ENCODE measurements at places on chromosomes 1 and 21.

DNA sequence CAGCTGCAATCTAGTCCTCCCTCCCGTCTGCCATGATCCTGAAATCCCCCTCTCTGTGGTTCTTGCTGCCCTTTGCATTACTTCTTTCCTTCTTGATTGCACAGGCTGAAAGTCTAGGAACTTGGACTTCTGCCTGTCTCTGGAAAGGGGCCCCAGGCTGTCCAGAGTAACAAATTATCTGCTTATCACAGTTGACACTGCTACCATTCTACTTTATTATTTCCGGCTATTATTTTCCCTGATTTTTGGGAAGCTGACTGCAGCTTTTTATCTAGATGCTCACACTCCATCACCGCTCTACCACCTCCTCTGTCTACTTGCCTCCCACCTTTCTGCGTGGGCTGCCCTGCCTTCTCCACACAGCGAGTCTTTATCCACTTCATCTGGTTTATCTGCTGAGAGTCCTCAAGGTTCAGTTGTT is 202.1 kb upstream of the PLXNA2 start:
- DNase-seq, result no peak

- no peak for DNase-seq
These were observed 156.0 kb downstream of the PDE4B start for GRCh38 chr1:65948609-65949229.

GRCh38 chr1:14678011-14678638 is 79.6 kb downstream of the KAZN start:
- no peak for DNase-seq

DNA sequence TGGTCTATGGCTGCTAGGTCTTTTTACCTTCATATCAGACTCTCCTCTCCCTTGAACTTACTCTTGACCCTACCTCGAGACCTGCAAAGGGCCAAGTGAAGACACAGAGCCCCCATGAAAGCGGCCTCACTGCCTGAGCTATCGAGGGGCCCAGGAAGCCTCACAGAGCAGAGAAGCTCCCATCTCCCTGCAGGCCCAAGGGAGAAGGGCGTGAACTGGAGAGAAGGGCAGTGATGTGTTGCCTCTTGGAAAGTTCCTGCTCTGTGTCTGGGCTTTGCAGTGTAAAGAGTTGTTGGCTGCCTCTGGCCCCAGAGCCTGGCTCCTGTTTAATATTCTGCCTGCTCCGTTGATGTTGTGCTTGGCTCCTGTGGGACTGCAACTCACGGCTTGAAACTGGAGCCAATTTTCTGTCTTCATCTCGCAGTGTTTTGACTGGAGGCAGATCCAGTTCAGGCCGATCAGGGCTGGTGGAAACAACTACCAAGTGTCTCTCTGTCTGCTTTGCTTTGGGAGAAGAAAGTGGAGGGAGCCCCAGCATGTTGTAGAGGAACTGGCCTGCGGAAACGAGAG is 4.3 kb downstream of the SERTAD4 start:
- DNase-seq, result no peak

- DNase-seq, result no peak
These were observed 2.3 kb downstream of the ACTL8 start for GRCh38 chr1:17757426-17757825.

DNA sequence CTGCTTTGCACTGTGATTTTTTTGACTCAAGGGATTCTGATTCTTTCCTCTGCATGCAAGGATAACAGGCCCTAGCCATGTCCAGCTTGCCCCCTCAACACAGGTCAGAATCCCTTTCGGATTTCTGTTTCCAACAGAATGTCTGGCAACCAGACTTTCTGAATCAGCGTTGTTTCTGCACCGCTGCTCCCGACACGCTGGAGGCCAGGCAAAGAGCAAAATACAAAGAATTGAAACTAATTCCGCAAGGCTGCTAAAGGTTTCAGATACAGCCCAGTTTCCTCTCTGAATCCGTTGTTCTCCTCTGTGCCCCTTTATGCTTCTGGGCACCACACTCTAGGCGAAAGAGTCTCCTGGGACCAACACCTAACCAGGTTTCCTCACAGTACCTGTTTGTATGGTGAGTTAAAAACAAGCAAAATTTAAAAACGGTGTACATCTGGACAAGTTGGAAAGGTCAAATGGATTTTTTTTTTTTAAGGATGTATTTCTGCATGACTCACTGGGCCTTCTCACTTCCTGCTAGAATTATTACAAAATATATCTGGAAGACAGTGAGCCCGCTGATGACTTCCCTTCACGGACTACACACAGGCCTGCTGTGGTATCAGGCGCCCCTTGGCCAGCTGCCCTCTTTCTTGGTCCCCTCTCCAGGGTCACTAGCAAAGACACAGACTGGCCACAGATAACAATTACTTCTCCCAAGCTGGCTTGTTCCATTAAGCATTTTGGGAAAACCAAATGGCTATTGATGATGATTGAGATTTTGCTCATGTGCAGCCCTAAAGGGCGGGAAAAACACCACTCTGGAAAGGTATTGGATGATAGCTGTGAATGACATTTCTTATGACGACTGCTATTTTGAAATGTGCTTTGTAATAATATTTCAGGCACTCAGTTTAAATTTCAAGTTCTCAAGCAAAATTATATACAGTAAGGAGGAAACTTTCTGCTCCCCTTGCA is 118.3 kb downstream of the TGFB2 start:
- DNase-seq, result no peak

GRCh38 chr1:90318431-90318830 is 323.5 kb downstream of the ZNF326 start:
- DNase-seq, result no peak

- no peak for DNase-seq
These were observed 73.3 kb downstream of the SNRPE start for GRCh38 chr1:203934651-203935050.

DNA sequence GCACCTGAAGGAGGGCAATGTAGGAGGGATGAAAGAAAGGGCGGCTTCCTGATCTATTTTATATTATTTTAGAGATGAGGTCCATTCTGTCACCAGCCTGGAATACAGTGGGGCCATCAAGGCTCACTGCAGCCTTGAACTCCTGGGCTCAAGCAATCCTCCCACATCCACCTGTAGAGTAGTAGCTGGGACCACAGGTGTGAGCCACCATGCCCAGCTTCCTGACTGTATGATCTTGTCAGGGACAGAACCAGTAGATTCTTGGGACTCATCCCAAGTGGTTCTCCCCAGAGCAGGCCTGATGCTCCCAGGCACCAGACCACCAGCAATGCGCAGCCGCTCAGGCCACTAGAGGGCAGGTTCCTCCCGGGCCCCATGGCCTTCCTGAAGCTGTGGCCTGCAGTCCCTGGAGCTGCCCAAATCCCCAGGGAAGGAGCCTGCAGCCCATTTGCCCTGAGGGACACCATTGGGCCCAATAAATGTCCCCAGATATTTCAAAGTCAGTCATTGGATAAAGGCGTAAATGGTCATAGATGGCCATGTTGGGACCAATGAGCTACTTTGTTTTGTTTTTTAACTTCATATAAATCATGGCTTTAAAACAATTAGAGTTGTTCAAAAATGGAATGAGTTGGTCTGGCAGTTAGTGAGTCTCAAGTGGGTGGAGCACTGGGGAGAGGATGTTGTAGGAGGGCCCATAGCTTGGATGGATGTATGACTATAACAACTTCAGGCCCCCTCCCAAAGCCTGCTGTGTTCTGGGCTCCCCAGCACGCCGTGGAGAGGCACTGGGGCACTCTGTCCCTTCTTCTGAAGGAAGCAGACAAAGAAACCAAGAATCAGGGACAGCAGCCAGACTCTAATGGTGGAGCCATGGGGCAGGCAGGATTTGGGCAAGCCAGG is 44.7 kb upstream of the GOLT1A start:
- DNase-seq, result peak; percentile 46

DNA sequence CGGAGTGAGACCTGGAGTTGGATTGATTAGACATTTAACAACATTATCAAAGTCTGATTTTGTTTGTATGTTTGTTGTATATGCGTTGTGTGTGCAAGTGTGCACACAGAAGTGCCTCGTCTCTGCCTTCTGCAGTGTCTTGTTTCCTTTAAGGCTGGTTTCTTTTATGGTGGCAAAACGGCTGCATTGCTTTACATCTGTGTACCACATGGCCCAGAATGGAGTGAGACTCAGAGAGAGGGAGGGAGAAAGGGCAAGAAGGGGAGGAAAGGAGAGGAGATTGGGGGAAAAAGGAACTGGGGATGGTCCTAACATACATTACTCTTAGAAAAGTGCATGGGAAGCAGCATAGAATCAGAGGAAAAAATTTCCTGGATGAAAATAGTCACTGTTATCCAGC is 99.7 kb upstream of the WLS start:
- no peak for DNase-seq

Data from NCI-H1105 treated with DMSO at 0.1 percent for 48 hours (cell line).